Neural progenitor cell (in vitro differentiated cells): ENCODE measurements at places on chromosomes 6 and 20. TPM values are rescaled to one million over a fixed set of nuclear protein-coding genes. Genes with fewer than 3 reads are reported as not detected.

DUSP15 gene
- total RNA-seq, result 0.45 and 1.1 TPM in 2 replicates

DNA sequence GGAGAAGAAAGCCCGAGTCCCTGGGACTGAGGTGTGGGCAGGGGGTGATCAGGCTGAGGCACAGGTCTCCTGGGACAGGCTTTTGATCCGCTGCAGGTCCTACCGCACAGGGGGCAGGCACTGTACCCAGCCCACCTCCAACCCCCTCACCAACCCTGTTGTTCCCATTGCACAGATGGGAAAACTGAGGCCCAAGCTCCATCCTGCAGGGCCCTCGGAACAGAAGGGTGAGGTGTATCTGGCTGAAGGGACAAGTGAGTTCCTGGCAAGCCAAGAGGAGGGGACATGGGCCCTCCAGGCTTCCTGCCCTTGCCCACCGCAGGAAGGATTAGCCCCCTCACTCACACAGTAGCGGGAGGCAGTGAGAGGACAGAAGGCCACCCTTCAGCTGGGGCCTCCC is 16.5 kb upstream of the SPDEF start:
- no peak overlapping the region for H3K4me3 ChIP-seq
- H3K4me1 ChIP-seq, result peaks cover 6% of the 10 kb centered on the region
- H3K27me3 ChIP-seq, result no peaks in the 10 kb centered on the region

DNA sequence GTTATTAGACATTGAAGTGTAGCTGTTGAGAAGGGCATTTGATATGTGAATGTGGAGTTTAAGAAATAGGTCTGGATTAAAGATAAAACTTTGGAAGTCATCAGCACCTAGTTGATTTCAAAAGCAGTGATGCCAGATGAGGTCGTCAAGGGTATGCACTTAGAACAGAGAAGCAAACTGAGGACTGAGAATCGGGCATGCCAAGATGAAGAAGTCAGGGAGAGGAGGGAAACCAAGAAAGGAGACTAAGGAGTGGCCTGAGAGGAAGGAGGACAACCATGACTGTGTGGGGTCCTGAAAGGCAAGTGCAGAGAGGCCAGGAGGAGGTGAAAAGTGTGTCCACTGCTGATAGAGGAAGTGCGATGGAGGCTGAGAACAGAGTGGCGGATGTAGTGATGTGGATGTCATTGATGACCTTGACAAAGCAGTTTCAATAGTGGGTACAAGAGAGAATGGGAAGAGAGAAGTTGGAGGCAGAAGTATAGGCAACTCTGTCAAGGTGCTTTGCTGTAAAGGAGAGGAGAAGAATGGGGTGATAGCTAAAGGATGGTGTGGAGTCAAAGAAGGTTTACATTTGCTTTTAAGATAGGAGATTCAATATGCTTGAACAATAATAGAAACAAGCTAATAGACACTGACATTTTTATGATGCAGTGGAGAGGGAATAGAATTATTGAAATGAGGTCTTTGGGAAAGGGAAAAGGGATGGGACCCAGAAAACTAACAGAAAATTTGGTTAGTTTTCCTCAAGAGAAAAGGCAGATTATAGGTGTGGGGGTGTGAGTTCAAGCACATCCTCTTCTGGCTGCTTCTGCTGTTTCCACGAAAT is 139.7 kb upstream of the TMEM170B start:
- no peak for DNase-seq
- no peaks in the 10 kb centered on the region for H3K27me3 ChIP-seq
- no peaks in the 10 kb centered on the region for H3K36me3 ChIP-seq
- H3K27ac ChIP-seq, result no peak overlapping the region

GRCh38 chr6:141326426-141326825 is 806.3 kb upstream of the GJE1 start:
- no peak overlapping the region for H3K4me3 ChIP-seq
- no peaks in the 10 kb centered on the region for H3K4me1 ChIP-seq
- no peaks in the 10 kb centered on the region for H3K27me3 ChIP-seq
- no peak for DNase-seq
- H3K27ac ChIP-seq, result no peak overlapping the region

- H3K27me3 ChIP-seq, result no peaks in the 10 kb centered on the region
- no peak for DNase-seq
- H3K4me1 ChIP-seq, result no peaks in the 10 kb centered on the region
- no peak overlapping the region for H3K4me3 ChIP-seq
- H3K36me3 ChIP-seq, result no peaks in the 10 kb centered on the region
These were observed 67.7 kb upstream of the GCM1 start for GRCh38 chr6:53216301-53216700.

DNA sequence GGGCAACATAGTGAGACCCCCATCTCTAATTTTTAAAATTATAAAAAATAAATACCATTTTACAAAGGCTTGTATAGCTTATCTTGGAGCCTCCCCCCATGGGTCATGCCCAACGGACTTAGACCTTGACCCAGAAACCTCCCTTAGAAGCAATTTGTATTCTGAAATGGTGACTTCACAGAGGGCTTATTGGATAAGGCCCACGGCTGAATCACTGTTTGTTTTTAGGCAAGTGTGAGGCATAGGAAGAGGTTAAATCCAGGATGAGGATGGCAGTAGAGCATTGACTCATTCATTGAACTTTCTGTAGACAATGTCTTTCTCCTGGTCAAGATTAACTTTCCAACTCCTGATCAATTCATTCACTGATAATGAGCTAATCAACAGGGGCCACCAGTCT is 6.2 kb upstream of the SNAI1 start:
- no peak for DNase-seq
- H3K4me1 ChIP-seq, result peaks cover 19% of the 10 kb centered on the region
- H3K27ac ChIP-seq, result no peak overlapping the region
- peaks cover 17% of the 10 kb centered on the region for H3K27me3 ChIP-seq
- no peaks in the 10 kb centered on the region for H3K36me3 ChIP-seq
- H3K4me3 ChIP-seq, result no peak overlapping the region

DNA sequence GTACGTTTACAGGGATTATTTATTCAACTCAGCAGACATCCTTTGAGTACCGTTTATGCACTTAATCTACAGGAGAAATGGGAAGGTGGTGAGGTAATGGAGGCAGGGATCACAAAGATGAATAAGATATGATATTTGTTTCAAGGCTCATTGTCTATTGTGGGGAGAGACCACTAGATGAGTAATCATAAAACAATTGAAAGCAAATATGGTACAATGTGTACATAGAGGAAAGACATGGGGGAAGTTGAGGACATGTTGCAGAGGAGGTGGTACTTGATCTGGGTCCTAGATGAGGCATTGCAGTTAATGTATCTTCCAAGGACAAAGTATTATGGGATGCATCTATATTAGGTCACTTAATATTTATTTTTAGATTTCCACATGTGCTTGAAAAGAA is 13.7 kb upstream of the CDC5L start:
- no peak overlapping the region for H3K4me3 ChIP-seq
- H3K4me1 ChIP-seq, result no peaks in the 10 kb centered on the region
- DNase-seq, result no peak

DNA sequence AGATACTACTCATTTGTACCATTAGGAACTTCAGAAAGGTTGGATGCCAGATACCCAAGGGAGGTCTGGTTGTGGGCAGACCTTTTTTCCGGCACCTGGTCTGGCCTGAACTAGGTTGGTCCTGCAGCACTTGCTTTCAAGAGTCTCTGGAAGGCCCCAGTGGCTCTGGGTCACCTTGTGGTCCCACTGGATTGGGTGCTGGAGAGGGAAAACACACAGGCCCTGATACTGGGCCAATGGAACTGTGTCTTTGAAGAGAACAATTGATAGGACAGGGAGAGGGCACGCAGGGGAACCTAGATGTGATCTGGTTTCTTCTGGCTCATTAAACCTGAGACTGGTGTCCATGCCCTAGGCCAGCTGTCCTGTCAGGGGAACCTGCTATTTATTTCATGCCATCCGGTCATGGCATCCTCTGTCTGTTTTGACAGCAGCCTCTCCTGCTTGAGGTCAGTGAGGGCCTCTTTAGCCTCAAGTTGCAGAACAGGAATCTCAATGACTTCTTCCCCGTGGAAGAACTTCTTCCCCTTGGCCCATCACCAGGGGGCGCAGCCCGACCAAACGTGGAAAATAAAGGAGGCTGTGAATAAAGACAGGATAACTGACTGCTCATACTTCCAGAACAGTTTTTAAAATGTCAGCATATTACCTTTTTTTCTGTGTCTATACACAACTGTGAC is 25.0 kb downstream of the TAF8 start:
- no peak overlapping the region for H3K27ac ChIP-seq
- H3K4me1 ChIP-seq, result no peaks in the 10 kb centered on the region
- DNase-seq, result peak; percentile 74
- H3K27me3 ChIP-seq, result no peaks in the 10 kb centered on the region
- H3K36me3 ChIP-seq, result no peaks in the 10 kb centered on the region

GRCh38 chr6:109449064-109449794 is 6.3 kb downstream of the MICAL1 start:
- no peak for DNase-seq
- H3K27me3 ChIP-seq, result no peaks in the 10 kb centered on the region
- no peak overlapping the region for H3K27ac ChIP-seq
- H3K4me3 ChIP-seq, result no peak overlapping the region

GRCh38 chr6:158270389-158271127 is 41.7 kb upstream of the TULP4 start:
- no peak overlapping the region for H3K4me3 ChIP-seq
- no peak overlapping the region for H3K27ac ChIP-seq
- no peaks in the 10 kb centered on the region for H3K27me3 ChIP-seq
- no peaks in the 10 kb centered on the region for H3K4me1 ChIP-seq
- no peak for DNase-seq

DNA sequence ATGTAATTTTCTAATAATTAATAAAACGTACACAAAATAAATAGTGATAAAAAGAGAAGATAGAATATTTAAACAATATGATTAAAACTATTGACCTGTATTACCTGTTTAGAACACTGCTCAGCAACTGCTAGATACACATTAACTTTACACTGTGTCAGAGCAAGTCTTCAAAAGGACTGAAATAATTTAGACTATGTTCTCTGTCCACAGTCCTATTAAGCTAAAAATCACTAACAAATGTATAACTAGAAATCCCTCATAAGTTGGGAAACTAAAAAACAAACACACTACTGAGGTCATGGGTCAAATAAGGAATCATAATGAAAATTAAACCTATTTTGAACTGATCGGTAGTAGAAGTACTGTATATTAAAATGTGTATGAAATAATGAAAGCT is 181.7 kb downstream of the QKI start:
- no peaks in the 10 kb centered on the region for H3K27me3 ChIP-seq
- H3K36me3 ChIP-seq, result no peaks in the 10 kb centered on the region
- DNase-seq, result no peak
- no peak overlapping the region for H3K27ac ChIP-seq
